ENCODE measurements at places on chromosomes 11 and 22.

GRCh38 chr11:72613977-72614376 lies 60.2 kb downstream of the PDE2A start:
- DNase-seq: no peak

DNA sequence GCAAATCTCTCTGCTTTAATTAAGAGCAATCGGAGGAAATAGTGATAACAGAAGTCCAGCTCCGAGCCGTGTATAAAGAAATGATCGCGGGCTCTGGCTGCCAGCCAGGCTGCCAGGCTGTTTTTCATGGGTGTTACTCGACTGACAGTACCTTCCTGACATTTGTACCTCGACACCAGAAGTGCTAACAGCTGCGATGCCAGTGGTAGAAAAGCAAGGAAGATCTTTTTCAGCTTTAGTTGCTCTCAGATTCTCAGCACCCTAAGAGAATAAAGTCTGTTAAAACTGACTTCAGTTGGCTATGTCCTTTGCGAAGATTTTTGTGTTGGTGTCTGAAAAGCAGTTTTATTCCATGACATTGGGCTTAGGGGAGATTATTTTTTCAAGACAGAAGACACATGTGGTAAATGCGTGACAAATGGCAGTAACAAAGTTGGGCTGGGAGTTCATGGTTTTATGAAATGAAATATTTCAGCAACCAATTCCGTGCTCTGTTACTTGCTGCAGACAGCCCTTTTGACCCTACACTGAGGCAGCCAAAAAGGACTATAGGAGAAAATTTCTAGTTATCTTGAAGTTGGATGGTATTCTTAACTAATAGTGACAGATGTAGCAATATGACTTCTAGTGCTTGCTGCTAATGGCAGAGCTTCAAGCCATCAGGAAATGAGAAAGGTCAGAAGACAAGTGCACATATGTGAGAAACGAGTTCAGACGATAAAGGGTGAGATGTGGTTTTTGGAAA lies 296.2 kb downstream of the CNTN5 start:
- DNase-seq: no peak

- no peak for DNase-seq
These were observed 14.3 kb downstream of the MTFP1 start for GRCh38 chr22:30439836-30440235.

- no peak for DNase-seq
These were observed 37.4 kb downstream of the SMC1B start for GRCh38 chr22:45376009-45376408.

DNA sequence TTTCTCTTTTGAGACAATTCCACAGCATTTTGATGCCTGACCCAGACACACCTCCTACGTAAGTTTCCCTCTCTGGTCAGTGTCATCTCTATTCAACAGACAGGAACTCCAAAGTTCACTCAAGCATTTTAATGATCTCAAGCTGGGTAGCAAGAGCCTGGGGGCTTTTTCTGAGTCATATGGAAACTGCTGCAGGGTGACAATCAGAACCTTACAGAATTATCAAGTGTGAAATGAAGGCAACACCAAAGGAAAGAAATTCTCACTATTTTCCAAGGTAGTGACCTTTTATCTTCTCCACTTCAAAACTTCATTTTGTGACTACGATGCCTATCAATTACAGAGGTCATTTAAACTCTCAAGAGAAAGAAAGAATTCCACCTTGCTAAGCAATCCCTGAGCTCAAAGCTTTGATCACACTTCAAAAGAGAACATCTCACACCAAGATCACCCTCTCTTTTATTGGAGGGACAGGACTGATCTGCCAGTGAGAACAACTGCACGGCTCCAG lies 229.0 kb upstream of the ZC3H12C start:
- DNase-seq: no peak
